ENCODE measurements at places on chromosomes 1 and 21.

DNA sequence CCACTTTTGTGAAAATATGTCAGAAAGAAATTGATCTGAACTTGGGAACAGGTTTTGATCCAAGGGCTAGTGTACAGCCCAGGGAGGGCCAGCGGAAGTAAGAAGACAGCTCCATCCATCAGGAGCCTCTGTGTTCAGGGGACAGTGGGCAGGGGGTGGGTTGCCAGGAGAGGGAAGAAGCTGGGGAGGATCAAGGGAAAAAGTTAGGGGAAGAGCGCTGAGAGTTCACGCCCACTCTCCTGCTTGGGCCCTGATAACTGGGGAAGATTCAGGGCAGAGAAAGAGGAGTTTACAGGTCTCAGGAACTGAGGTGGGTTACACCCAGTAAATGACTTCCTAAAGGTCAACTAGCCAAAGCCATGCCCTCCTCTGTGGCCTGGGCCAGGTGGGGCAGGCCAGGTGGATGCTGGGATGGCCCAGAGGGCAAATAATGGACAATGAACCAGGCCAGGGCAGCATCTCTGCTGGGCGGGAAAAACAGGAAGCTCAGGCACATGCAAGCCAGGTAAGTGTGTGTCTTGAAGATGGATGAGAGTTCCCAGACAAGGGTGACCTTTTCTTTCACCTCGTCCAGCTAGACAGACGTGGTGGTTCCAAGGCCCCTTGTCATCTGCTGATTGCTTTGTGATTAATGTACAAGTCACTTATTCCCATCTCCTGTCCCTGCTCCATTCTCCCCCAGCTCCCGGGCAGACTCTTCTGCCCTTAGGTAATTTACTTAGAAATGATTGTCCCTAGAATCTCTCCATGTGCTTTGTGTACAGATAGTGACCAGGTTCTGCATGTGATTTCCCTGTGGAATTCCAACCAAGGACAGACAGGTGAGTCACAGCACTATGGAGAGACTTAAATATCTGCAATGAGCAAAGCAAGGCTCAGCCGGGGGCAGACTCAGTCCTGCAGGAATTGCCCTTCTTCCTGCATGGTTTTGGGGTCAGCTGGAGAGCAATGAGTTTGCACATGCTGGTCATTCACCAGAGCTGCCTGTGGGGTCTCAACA lies 57.0 kb downstream of the MDM4 start:
- no peak for DNase-seq

DNA sequence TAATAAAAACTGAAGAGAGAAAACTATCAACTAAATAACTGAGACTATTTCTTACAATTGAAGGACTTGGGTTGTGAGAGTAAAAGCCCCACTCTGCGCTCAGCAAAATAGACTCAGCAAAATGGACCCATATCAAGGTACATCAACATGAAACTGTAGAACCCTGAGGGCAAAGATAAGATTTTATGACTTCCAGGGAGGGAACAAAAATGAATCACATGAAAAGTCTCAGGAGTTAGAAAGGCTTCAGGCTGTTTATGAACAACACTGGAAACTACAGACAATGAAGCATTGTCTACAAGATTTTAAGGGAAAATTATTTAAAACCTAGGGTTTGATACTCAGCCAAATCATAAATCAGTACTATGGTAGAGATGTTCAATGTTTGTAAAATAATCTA lies 434.3 kb downstream of the PTPRC start:
- DNase-seq, result no peak

- no peak for DNase-seq
Measured at GRCh38 chr1:5385096-5385799, 607.0 kb downstream of the NPHP4 start.

GRCh38 chr1:160978510-160978927 lies 23.9 kb upstream of the ITLN2 start:
- DNase-seq, result no peak

DNA sequence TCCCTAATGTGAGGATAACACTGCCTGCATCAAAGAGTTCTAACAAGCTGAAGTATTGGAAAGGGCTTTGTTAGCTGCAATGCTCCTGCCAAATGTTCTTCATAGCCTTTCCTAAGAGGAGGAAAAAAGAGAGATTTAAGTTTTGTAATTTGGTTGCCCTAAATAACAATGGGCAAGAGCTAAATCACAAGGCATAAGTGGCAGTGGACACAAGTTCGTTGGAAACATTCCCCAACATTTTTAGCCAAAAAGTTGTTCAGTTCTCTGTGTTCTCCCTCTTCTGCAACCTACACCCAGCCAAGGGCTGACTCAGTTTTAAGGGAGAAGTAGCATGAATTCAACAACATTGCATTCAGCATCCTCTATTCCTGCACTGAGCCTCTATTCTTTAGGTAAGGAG lies 2.6 kb upstream of the UQCRHL start:
- DNase-seq, result no peak

DNA sequence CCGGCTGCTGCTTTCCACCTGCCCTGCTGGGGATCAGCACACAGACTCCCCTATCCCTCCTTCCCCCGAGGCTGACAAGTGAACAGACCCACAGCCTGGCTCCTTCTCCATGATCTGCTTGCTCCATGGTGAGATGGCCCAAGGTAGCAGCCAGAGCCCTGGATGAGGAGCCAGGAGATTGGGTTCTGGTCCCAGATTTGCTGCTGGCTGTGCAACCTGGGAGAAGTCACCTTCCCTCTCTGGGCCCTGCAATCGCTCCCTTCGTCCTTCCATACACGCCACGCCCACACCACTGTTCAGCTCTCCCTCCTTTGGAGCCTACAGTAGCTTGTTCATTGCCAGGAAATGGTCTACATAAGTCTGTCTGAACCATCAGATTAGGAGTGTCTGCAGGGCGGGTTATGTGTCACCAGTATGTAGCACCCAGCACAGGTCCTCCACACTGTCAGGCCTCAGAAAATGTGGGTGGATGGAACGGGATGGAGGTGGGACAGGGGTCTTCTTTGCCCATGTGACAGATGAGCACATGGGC lies 9.2 kb upstream of the EPHA8 start:
- DNase-seq, result no peak

DNA sequence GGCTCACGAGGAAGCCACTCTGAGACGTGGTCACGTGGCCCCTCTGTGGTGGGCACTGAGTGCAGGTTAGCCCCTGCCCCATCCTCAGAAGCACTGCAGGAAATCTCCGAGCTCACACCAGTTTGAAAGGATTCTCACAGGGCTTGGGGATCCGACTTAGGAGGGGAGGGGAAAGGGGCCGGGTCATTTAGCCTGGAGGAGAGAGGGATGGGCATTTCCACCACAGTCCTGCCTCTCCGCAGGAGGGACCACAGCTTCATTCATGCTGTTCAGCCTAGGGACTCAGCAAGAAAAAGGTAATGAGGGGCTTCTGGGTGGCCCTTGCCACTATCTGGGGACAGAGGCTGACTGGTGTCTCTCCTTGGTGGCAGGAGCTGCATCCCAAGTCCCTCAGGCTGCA lies 126.5 kb downstream of the NPHP4 start:
- DNase-seq, result no peak

DNA sequence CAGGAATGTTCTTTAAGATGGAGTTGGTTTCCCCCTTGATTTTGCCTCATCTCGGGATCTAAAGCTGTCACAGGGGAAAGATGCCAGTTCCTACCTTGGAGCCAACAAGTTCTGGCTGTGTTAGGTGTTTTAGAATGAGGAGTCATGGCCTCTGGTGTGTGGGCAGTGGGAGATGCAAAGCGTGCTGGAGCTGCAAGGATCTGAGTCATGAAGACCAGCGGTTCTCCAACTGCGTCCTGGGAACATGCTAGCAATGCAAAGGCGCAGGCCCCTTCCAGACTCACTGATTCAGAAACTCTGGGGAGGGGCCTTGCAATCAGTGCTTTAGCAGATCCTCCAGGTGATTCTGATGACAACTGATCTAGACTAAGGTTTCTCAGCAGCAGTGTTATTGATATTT lies 109.1 kb downstream of the UCK2 start:
- DNase-seq, result no peak

DNA sequence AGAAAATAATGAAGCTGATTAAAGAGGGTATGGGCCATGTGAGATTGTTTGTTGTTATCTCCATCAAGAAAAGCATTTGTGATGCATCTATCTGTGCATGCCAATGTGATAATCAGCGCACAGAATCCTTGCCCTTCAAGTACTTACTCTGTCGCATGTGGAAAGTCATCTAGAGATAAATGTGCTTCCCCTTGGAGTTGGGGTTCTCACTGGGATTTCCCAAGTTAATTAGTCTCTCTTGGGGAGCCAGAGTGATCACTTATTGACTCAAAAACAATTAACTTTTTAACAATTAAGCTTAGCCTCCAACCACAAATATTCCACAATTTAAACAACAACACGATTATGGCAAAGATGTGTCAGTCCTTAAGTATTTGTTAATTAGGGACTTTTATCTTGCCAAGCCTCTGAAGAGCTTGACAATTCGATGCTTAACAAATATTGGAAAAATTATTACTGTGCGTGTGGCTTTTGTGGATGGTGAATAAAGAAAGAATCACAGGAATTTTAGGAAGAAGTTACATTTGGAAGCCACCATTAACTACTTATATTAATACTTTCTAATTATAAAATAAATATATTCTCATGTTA lies 17.5 kb downstream of the RHOU start:
- no peak for DNase-seq

GRCh38 chr1:214362188-214362882 lies 81.4 kb downstream of the SMYD2 start:
- no peak for DNase-seq

GRCh38 chr1:222251847-222252246 lies 296.1 kb downstream of the HHIPL2 start:
- no peak for DNase-seq

DNA sequence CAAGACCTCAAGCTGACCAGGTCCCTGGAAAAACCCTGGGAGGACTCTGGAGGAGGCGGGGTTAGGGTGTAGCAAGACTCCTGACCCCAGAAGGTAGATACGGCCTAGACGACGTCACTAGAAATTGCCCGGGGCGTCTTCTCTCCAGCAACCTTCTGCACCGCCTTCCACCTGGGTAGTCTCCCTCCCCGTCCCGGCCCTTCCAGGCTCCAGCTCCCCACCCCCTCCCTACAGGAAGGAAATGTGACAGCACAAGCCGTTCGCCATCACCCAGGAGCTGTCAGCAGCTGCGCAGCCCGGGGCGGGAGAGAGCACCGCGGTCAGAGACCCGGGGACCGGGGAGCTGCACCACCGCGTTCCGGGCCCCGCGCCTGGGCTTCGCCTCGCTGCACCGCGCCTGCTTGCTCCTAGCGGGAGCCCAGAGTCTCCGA lies 20.0 kb downstream of the SERTAD4 start:
- no peak for DNase-seq

- DNase-seq, result no peak
Measured at GRCh38 chr1:74629283-74629682, 44.3 kb downstream of the ERICH3 start.

GRCh38 chr1:240031009-240031408 lies 60.7 kb upstream of the FMN2 start:
- DNase-seq, result no peak

DNA sequence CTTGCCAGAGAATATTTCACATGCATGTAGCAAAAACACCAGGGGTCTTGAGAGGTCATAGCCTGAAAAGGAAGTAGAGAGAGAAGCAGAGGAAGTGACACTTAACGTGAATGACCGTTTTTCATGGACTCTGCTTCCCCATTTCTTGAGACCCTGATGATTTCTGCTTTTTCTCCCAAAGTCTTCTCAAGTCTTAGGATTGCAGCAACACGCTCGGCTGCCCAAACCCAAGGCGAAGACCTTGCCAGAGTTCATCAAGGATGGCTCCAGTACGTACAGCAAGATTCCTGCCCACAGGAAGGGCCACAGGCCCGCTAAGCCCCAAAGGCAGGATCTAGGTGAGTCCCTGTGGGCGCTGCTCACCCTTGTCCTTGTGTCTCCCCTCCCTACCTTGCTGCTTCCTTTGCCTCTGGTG lies 12.8 kb downstream of the THEMIS2 start:
- no peak for DNase-seq

DNA sequence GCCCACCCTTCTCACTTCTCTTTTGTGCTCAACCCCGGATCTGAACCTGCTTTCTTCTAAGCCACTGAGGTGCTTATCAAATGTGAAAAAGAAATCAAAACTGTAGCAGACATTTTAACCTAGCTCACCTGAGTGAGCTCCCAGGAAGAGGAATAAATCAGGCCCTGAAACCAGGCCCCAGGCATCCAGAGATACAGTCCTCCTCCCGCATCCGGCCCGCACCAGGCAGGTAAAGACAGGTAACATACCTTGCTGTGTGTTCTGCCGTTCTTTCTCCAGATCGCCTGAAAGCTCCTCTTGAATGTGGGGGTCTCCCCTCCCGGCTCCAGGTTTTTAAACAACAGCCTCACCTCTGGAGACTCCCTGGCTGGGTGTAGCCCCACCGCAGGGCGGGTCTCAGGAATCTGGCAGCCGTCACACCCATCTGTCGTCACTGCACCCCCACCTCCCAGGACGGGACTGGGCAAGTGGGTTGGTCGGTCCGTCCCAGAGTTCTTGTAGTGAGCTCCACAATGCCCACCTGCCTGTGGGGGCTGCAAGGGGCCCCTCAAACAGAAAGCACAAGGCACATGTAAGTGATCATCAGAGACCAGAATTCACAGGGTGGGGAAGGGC lies at the start of gene LAMB3:
LAMB3 (minus strand) TSS at position 305 of the 615 bp plus-strand sequence. CDS start 1,481 bp downstream, outside the sequence.
- DNase-seq, result no peak

- DNase-seq, result no peak
Measured at GRCh38 chr1:7261490-7261889, 476.2 kb downstream of the CAMTA1 start.

DNA sequence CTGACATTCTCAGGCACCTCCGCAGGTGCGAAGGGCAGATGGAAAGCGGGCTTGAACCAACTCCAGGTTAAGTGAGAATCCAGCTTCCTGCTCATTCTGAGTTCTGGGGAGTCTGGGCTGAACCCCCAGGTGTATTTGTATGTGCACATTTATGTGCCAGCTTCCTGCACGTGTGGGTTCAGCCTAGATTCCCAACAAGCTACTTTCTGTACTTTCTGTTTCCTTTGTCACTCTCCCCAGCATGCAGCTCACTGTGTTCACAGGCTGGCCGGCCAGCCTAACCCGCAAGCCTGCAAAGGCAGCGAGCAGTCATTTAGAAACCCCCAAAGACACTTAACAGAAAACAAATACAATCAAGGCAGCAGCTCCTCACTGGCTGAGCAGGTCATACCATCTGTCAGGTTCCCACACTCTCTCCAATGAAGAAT lies 1.3 kb upstream of the IL19 start:
- DNase-seq, result no peak

Data from NCI-H2081 treated with DMSO at 0.1 percent for 48 hours (cell line).